Activated naive CD4-positive, alpha-beta T cell (primary cell): ENCODE measurements at places on chromosomes 1 and 21.

- no peak for DNase-seq
Observed at GRCh38 chr1:176033881-176034280, 173.2 kb downstream of the COP1 start.

GRCh38 chr1:6886523-6886922 lies 101.3 kb downstream of the CAMTA1 start:
- DNase-seq = no peak

DNA sequence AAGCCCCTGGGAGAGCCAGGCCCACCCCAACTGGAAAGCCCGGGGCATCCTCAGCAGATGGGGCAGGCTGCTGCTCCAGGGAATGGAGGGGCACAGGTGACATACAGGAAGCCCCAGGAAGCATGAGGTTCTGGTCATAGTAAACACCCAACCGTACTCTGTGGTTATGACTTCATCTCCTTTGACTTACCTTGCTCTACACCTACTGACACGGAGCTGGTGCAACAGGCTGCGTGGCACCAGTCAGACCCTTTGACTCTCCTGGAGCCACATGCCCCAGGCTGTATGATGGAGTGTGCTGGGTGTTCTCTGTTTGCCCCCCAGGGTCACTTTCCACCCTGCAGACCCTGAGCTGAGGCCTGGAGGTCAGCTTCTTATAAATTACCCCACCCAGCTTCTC lies 72.1 kb downstream of the PGBD5 start:
- DNase-seq = no peak

DNA sequence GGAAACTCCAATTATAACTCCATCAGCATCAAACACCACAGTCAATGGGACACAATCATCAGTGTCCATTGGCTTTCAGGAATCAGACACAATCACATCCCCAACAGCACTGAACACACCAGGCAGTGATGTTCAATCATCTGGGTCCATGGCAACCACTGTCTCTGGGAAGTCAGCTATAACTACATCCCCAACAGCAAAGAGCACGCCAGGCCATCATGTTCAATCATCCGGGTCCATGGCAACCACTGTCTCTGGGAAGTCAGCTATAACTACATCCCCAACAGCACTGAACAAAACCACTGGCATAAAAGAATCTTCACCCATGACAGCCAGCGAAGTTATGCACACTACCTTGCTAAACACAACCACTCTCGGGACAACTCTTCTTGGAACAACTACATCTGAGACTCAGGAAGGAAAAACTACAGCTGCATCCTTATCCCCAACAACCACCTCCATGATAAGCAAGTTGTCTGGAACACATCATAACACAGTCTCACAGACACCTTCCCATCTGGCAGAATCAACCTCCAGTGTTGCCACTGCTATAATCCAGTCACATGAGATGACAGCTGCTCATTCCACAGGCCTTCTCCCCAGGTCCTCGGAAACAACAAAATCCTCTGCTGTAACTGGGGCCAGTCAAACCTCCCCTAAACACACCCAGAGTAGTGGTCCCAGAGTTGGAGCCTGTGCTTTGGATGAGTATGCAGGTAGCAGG lies 19.9 kb downstream of the CATSPER4 start:
- DNase-seq = no peak

DNA sequence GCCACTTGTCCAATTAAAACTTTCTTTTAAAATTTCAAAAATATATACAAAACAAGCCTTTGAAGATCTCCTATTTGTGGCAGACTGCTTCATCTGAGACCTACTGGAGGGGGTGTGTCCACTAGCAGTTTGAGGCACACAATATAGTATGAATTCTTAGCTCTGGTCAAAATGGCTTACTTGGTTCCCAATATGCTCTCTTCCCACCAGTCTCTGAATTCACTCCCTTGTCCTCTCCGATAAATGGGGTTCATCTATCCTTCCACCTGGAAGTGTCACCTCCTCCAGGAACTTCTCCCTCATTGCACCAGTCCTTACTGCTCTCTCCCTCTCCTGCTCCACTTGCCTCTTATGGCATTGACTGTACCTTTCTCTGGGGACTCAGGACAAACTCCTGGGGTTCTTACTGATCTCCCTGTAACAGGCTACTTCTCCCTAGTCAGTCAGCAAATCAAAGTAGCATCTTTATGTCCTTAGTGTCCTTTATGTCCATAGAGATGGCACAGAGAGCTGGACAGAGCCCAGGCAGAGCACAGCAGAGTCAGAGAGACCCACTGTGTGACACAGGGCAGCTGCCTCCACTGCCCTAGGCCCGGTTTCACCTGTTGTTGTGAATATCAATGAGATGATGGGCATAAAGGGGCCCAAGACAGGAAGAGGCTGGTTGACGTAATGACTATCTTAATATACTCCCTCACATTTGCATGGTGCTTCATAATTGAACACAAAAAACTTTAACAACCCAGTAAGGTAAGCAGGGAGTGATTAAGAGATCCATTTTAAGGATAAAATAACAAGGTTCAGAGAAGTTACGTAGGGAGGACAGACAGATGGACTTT lies 3.6 kb downstream of the ASAP3 start:
- no peak for DNase-seq

GRCh38 chr21:25857308-25858074 lies 122.7 kb downstream of the GABPA start:
- no peak for DNase-seq

DNA sequence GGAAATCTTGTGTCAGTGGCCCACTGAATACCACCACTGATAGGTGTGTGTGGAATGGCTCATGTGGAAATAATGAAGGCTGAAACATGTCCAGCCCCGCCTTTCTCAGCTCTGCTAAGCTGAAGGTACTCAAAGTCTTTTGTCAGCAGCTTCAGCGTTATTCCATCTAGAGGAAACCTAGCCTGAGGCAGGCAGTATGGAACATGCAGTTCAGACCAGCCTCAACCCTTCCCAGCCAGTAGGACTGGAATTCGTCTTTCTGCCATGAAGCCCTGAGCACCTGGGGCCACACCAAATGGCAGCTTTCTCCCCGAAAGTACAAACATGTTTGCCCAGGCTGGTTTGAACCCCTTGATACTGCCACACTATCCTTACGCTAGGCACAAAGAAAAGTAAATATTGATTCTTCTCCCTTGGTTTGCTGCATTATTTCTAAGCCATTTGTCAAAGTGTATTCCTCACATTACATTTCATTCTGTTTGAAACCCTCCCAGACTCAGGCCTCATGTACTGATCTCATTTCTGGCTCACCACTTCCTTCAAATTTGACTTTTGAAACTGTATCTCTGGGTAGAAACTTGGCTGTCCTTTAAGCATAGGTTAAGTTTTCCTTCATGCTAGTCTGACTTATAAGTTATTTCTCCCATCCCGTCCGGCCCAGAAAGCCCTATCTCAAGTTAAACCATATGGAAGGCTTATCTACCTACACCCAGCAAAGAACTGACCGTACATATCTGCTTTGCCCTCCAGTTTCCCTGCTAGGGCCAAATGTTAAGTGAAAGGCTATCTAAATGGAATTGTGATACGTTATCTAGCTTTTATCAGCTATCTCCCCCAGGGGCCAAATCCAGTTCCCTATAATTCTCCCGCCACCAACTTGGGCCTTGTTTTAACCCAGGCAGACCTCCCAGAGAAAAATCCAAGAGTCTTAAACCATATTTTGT lies 45.7 kb upstream of the HOOK1 start:
- DNase-seq = no peak
